T-helper 2 cell treated with Interferon-gamma antibody and Interleukin-4, amounts not matched to agents 5 μg/mL and 100 μg/mL, for 36 hours (primary cell): ENCODE measurements at places on chromosomes 11 and 22.

GRCh38 chr22:26172389-26172990, 3.2 kb downstream of the SEZ6L start:
- H3K27me3 ChIP-seq, result peaks cover 48% of the 10 kb centered on the region
- no peak overlapping the region for H3K4me3 ChIP-seq
- H3K36me3 ChIP-seq, result no peaks in the 10 kb centered on the region
- H3K4me1 ChIP-seq, result no peaks in the 10 kb centered on the region
- H3K27ac ChIP-seq, result no peak overlapping the region

- H3K27ac ChIP-seq, result no peak overlapping the region
- no peaks in the 10 kb centered on the region for H3K36me3 ChIP-seq
- H3K27me3 ChIP-seq, result peaks cover 3% of the 10 kb centered on the region
- no peak overlapping the region for H3K4me3 ChIP-seq
- no peak for DNase-seq
- H3K4me1 ChIP-seq, result no peaks in the 10 kb centered on the region
Measured at GRCh38 chr11:76747915-76748860, 35.0 kb upstream of the TSKU start.

DNA sequence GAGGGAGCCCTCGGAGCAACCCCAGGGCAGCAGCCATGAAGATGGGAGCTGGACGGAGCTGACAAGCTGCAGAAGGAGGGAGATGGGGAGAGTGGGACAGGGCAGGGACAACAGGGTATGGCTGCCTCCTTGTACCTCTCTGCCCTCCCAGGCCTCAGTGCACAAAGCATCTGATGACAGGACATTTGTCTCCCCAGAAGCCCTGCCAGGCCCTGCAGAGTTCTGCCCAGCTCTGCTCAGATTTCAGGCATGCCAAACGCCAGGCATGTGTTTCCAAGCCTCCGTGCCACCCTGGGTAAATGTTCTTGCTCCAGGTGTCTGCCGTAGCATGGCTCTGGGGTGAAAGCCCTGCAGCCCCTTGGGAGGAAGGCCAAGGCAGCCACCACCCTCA, 1.1 kb upstream of the IFITM10 start:
- no peak for DNase-seq
- no peak overlapping the region for H3K27ac ChIP-seq
- H3K36me3 ChIP-seq, result peaks cover 9% of the 10 kb centered on the region
- peaks cover 17% of the 10 kb centered on the region for H3K27me3 ChIP-seq
- no peak overlapping the region for H3K4me3 ChIP-seq
- H3K4me1 ChIP-seq, result peaks cover 17% of the 10 kb centered on the region

GRCh38 chr11:84234462-84235202, 948.5 kb upstream of the CCDC90B start:
- no peak overlapping the region for H3K4me3 ChIP-seq
- no peak overlapping the region for H3K27ac ChIP-seq
- H3K36me3 ChIP-seq, result no peaks in the 10 kb centered on the region

DNA sequence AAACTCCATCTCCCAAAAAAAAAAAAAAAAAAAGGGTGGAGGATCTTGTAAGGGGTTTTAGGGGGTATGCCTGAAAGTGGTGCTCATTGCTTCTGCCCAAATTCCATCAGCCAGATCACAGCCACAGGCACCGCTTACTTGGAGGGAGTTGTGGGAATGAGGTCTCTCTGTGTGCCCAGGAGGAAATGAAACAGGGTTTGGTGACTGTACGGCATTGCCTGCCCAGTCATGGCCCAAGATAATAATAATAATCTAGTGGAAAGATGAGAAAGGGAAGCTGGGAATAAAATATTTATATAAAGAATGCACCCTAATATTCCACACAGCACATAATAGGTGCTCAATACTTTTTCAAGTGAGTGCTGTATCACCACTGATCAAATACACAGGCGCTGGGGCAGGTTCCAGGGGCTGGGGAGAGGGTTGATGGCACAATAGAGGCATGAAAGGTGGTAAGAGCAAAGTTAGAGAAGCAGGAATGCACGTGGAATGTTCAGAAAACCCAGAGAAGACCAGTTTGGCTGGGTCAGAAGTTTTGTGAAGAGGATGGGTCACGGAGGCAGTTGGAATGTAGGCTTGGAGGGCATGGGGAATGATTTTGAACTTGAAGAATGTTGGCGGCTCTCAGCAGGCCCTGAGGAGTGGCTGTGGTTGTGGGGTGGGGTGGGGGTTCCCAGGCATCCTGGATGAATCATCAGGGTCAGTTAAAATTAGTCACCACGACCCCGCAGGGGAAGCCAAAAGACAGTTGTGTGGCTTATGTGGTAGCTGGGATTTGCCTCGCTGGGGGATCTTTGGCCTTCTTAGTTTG, 12.5 kb upstream of the MB start:
- peaks cover 1% of the 10 kb centered on the region for H3K36me3 ChIP-seq
- peaks cover 37% of the 10 kb centered on the region for H3K4me1 ChIP-seq
- peak overlapping the region; percentile 16 for H3K4me3 ChIP-seq
- H3K27me3 ChIP-seq, result peaks cover 2% of the 10 kb centered on the region
- DNase-seq, result peak; percentile 81

DNA sequence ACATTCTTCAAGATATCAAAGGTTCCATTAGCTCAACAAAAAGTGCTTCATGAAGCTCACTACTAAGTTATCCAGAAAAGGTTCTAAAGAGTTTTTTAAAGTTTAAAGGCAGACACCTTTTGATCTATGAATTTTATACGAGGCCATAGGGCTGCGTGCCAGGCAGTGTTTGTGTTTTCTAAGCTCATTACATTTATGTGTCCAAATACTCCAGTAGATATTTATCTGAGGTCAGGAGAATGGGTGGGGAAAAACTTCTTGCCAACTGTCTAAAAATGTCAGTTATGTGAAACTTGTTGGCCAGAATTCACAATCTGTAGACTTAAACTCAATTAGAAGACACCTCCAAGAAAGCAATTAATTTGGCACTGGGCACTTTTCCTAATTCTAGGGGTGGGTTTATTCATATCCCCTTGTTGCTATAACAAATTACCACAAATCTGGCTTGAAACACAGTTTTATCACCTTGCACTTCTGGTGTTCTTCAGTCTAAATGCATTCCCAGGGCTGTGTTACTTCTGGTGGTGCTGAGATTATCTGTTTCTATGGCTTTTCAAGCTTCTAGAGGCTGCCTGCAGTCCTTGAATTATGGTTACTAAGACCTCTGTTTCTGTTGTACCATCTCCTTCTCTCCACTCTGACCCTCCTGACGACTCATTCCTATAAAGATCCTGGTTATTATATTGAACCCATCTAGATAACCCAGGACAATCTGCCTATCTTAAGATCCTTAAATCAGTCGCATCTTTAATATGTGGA, 1030.4 kb upstream of the CNTN5 start:
- no peak for DNase-seq
- H3K4me3 ChIP-seq, result no peak overlapping the region
- no peak overlapping the region for H3K27ac ChIP-seq

GRCh38 chr11:66044757-66045156, 4.2 kb downstream of the GAL3ST3 start:
- H3K27ac ChIP-seq, result no peak overlapping the region
- no peak for DNase-seq
- no peaks in the 10 kb centered on the region for H3K36me3 ChIP-seq
- H3K27me3 ChIP-seq, result peaks cover 5% of the 10 kb centered on the region
- H3K4me1 ChIP-seq, result peaks cover 11% of the 10 kb centered on the region

DNA sequence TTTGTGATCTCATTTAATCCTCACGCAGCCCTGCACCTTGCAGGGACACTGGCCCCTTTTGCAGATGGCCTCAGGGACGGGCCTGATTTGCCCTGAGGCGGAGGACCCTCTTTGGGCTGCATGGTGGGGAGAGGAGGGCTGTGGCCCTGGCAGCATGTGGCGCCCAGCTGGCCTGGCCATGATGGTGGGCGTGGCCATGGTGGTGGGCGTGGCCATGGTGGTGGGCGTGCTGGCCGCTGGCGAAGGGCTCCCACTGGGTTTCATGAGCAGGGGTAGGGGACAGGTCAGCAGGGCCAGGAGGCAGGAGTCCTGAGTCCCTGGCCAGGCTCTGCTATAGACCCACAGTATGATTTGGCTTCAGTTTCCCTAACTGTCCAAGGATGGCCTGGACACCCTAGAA, 13.1 kb downstream of the WNT11 start:
- DNase-seq, result no peak
- no peak overlapping the region for H3K4me3 ChIP-seq
- no peaks in the 10 kb centered on the region for H3K4me1 ChIP-seq
- no peaks in the 10 kb centered on the region for H3K36me3 ChIP-seq
- no peak overlapping the region for H3K27ac ChIP-seq

DNA sequence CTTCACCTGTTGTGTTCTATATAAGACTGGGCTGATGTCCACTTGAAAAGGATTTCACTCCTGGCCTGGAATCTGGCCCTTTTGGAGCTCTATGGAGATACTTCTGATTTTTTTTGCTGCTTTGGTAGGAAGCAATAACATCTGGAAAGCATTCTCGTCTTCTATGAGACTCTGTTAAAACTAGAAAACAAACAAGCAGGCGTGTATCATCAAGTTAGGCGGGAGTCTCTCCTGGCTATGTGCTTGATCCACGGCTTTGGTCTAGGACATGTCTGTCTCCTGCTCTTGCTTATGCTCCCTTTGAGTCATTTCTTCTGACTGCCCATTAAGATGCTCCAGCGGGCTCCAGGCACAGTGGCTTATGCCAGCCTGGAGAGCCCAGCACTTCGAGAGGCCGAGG, 121.4 kb upstream of the TTC12 start:
- H3K36me3 ChIP-seq, result no peaks in the 10 kb centered on the region
- H3K27ac ChIP-seq, result no peak overlapping the region
- H3K4me3 ChIP-seq, result no peak overlapping the region
- H3K27me3 ChIP-seq, result peaks cover 16% of the 10 kb centered on the region
- no peak for DNase-seq
- no peaks in the 10 kb centered on the region for H3K4me1 ChIP-seq

- DNase-seq, result no peak
- H3K27ac ChIP-seq, result no peak overlapping the region
- H3K4me1 ChIP-seq, result peaks cover 2% of the 10 kb centered on the region
Measured at GRCh38 chr22:46081831-46082210, 68.5 kb upstream of the PPARA start.

GRCh38 chr11:120903686-120904085, 120.2 kb upstream of the TBCEL start:
- H3K4me1 ChIP-seq, result peaks cover 5% of the 10 kb centered on the region
- DNase-seq, result no peak
- no peaks in the 10 kb centered on the region for H3K27me3 ChIP-seq
- no peak overlapping the region for H3K27ac ChIP-seq

GRCh38 chr11:110433393-110434333, 3.9 kb downstream of the FDX1 start:
- peaks cover 17% of the 10 kb centered on the region for H3K36me3 ChIP-seq
- H3K27ac ChIP-seq, result no peak overlapping the region

GRCh38 chr11:63680834-63681320, 423 bp upstream of the RTN3 start:
- peaks cover 3% of the 10 kb centered on the region for H3K27me3 ChIP-seq
- peak overlapping the region; percentile 86 for H3K27ac ChIP-seq
- H3K36me3 ChIP-seq, result peaks cover 4% of the 10 kb centered on the region
- H3K4me3 ChIP-seq, result peak overlapping the region; percentile 95
- peaks cover 26% of the 10 kb centered on the region for H3K4me1 ChIP-seq
- no peak for DNase-seq

GRCh38 chr11:44729063-44729462, 2.3 kb downstream of the TSPAN18 start:
- no peak overlapping the region for H3K27ac ChIP-seq
- peaks cover 2% of the 10 kb centered on the region for H3K36me3 ChIP-seq
- peak overlapping the region; percentile 78 for H3K4me3 ChIP-seq
- peaks cover 39% of the 10 kb centered on the region for H3K27me3 ChIP-seq

DNA sequence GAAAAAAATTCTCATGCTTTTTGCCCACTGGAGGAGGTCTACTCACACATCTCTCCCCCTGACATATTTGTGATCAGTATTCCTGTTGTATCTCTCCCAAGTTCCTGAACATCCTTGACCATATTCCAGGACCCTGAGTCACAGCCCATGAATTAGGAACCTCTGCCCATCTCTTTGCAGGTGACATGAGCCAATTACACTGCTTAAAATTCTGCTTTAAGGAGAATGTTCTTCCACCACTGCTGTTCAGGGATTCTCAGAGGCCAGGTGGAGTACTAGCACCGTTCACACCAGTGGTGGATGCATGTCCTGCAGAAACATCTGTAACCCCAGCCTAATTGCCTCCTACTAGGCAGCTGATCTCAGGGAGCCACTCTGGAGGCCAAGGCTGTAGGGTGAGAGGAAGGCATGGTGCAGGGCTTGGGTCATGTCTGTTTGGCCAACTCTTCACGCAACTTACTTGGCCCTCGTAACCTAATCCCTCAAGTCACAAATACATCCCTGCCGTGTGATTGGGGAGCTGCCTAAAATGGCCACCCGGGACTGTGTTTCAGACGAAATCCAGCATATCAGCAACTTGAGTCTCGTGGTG, 104.8 kb downstream of the GGTLC2 start:
- DNase-seq, result no peak
- H3K4me3 ChIP-seq, result no peak overlapping the region
- H3K36me3 ChIP-seq, result no peaks in the 10 kb centered on the region
- no peak overlapping the region for H3K27ac ChIP-seq
- H3K4me1 ChIP-seq, result peaks cover 4% of the 10 kb centered on the region

DNA sequence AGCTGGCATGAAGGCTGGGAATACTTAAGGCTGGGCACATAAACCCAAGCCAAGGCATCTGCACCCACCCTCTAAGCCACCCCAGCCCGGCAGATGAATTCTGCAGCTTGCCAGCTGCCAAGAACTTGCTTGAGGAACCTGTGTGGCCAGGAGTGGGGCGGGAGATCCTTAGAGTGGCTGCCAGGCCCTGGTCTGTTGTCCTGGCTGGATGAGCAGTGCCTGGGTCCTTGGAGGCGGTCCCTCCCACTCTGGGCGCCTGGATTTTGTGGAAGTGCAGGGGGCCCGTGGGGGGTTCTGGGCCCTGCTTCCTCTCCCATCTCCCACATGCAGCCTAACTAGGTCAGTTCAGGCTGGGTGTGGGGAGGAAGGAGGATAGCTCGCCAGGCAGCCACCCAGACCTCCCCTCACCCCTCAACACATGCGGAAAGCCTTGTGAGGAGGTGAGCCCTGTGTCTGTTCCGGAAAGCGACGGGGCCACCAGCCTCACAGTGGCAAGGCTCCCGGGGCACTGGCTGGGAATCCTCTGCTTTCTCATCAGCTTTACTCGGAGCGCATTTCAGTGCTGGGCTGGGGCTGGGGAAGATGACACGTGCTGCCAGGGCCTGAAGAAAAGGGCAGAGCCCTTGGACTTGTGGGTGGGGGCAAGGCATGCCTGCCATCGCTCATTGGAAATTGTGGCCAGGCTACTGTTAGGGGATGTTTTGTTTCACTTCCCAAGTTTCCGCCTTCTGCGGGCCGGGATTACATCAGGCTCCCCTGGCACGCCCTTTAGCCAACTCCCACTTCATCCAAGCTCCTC, 8.4 kb downstream of the DAGLA start:
- H3K4me1 ChIP-seq, result no peaks in the 10 kb centered on the region
- H3K36me3 ChIP-seq, result no peaks in the 10 kb centered on the region
- no peak for DNase-seq

DNA sequence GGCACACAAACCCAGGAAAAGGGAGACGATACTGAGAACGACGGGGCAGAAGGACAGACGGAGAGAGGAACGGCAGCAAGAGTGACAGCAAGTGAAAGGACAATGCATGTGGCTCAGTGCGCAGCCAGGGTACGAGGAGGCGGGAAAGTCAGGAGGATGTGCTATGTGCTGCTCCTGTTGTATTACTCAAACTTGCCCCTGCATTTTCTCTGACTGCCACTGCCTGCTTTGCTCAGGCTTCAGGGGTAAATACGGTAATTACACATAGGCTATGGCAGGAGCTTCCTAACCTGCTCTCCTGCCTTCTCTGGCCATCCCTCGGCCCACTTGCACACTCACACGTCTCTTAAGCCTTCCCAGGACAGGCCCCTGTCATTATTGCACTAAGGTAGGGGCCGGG, 94.8 kb downstream of the FEZ1 start:
- DNase-seq, result no peak
- no peaks in the 10 kb centered on the region for H3K36me3 ChIP-seq
- no peak overlapping the region for H3K4me3 ChIP-seq
- peaks cover 2% of the 10 kb centered on the region for H3K4me1 ChIP-seq
- peak overlapping the region; percentile 9 for H3K27ac ChIP-seq
- peaks cover 9% of the 10 kb centered on the region for H3K27me3 ChIP-seq
